Large intestine (tissue), 12 donors: ENCODE measurements at places on chromosomes 5 and 9. TPM values are rescaled to one million over a fixed set of nuclear protein-coding genes. Genes with fewer than 3 reads are reported as not detected.

Gene ISOC1
- polyA plus RNA-seq, result 65.4 TPM

Gene PKD2L2
- 0.15 TPM for polyA plus RNA-seq

Gene BHMT2
- polyA plus RNA-seq, result 2.8 TPM

Gene SEMA5A
- polyA plus RNA-seq, result 11.9 TPM

Gene WNK2
- 80.4 TPM for polyA plus RNA-seq

Gene ADAMTS2
- polyA plus RNA-seq, result 5.9 TPM

Gene OLFML2A
- 11.7 TPM for polyA plus RNA-seq

Gene DELE1
- polyA plus RNA-seq, result 123 TPM

DNA sequence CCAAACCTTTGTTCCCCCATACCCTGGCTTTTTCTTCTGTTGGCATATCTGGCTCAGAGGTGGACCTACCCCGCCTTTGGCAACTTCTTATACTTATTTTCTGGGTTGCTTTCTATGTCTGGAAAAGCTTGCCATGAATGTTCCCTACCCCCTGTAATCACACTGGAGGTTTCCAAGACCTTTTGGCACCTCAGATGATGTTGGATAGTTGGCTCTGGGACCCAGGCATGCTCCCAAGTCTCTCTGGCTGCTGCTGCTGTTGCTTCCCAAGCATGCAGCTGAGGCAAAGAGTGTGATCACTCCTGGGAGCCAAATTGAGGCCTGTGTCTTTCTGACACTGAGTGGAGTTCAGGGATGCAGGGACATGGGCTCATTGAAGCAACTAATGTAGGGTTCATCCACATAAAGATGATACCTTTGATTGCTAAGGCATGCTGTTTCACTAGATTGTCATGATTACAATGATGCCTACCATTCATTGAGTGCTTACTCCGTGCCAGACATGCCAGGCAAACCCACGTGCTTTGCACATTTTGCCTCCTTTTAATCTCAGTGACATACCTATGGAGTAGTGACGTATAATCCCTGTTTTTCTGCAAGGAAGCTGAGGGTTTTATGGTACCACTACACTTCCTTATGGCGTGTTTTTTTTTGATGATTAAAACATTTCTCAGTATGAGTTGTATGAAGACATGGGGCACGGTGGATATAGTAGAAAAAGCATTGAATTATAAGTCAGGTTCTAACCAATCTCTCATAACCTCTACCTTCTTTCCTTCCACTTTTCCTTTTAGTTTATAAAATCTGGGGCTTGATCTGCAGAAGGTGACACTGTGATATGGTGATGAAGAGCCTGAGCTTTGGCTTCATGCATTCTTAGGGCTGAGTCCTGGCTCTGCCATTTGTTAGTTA is 73.1 kb downstream of the ARHGAP26 start:
- no peaks in the 10 kb centered on the region for H3K36me3 ChIP-seq
- no peaks in the 10 kb centered on the region for H3K27me3 ChIP-seq
- peaks cover 18% of the 10 kb centered on the region for H3K4me1 ChIP-seq
- DNase-seq, result no peak
- H3K4me3 ChIP-seq, result no peak overlapping the region

DNA sequence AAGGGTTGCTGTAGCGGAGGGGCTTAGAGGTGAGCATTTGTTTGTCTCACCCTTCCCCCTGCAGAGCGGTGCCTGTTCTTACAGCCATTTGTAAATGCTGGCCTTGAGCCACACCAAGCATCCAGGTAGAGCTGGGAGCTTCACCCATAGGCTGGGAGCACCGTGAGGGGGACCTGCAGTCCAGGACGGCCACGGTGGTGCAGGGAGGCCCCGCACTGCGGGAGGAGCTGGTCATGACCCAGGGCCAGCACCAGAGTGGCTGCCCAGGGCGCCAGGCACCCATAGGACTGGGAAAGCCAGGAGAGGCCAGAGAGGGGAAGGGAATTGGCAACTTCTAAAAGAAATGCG is 197.3 kb upstream of the ADAMTS16 start:
- H3K27me3 ChIP-seq, result no peaks in the 10 kb centered on the region
- no peaks in the 10 kb centered on the region for H3K4me1 ChIP-seq
- no peaks in the 10 kb centered on the region for H3K36me3 ChIP-seq

GRCh38 chr9:81031422-81032029 is 657.8 kb downstream of the TLE1 start:
- DNase-seq, result no peak
- no peaks in the 10 kb centered on the region for H3K27me3 ChIP-seq
- H3K4me3 ChIP-seq, result no peak overlapping the region
- H3K27ac ChIP-seq, result no peak overlapping the region
- H3K36me3 ChIP-seq, result no peaks in the 10 kb centered on the region
- no peaks in the 10 kb centered on the region for H3K4me1 ChIP-seq

GRCh38 chr5:105968981-105969380 is 1701.8 kb downstream of the EFNA5 start:
- H3K4me3 ChIP-seq, result no peak overlapping the region
- H3K27ac ChIP-seq, result no peak overlapping the region
- DNase-seq, result no peak
- no peaks in the 10 kb centered on the region for H3K27me3 ChIP-seq
- H3K4me1 ChIP-seq, result no peaks in the 10 kb centered on the region

GRCh38 chr5:96315431-96315830 is 117.6 kb downstream of the PCSK1 start:
- DNase-seq, result no peak
- no peaks in the 10 kb centered on the region for H3K27me3 ChIP-seq
- no peak overlapping the region for H3K4me3 ChIP-seq
- no peak overlapping the region for H3K27ac ChIP-seq
- H3K4me1 ChIP-seq, result peaks cover 5% of the 10 kb centered on the region
- no peaks in the 10 kb centered on the region for H3K36me3 ChIP-seq

GRCh38 chr9:86614871-86615849 is 260.9 kb upstream of the TUT7 start:
- H3K4me1 ChIP-seq, result no peaks in the 10 kb centered on the region
- DNase-seq, result no peak
- no peak overlapping the region for H3K27ac ChIP-seq
- H3K36me3 ChIP-seq, result no peaks in the 10 kb centered on the region
- no peak overlapping the region for H3K4me3 ChIP-seq
- no peaks in the 10 kb centered on the region for H3K27me3 ChIP-seq

DNA sequence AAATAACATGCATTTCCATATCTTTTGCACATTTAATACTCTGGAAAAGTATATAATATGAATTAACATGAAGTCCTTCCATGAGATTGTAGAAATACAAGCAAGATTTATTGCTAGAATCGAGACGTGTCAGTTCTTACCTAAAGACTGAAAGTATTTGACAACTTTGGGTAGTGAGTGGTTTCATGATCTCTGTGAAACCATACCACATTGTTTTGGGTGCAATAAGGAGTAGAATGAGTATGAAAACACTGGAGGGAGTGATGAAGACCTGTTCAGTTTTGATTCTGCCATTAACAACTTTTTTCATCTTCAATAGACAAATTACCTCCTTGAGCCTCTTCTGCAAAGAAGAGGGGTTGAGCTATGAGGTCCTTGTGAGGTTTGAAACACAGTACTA is 133.7 kb downstream of the NUDT12 start:
- no peaks in the 10 kb centered on the region for H3K4me1 ChIP-seq
- H3K4me3 ChIP-seq, result no peak overlapping the region
- H3K27ac ChIP-seq, result no peak overlapping the region
- no peaks in the 10 kb centered on the region for H3K27me3 ChIP-seq

GRCh38 chr5:114407783-114408182 is 45.9 kb downstream of the KCNN2 start:
- H3K4me3 ChIP-seq, result no peak overlapping the region
- no peak overlapping the region for H3K27ac ChIP-seq
- no peak for DNase-seq

DNA sequence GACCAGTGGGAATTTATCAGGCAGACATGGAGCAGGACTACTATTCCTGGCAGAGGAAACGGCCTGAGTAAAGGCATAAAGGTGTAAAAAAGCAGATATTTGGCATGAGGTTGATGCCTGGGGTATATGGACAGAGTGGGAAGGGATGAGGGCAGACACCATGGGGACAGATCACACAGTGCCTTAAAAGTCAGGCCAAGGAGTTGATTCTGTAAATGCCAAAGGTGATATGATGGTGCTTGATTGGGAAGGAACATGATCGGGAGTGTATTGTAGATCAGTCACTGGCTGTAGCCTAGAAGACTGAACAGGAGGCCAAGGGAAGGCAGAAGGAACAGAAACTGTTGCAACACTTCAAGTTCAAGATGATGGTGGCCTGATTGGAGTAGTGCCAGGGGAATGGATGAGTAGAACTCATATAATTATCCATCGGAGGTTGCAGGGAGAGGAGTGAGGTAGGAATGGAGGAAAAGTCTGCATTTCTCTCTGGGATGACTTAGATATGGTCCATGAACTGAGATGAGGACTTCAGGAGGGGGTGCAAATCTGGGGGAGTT is 594.3 kb upstream of the KLF4 start:
- H3K27me3 ChIP-seq, result no peaks in the 10 kb centered on the region
- H3K27ac ChIP-seq, result no peak overlapping the region
- H3K36me3 ChIP-seq, result no peaks in the 10 kb centered on the region
- no peak for DNase-seq
- H3K4me1 ChIP-seq, result no peaks in the 10 kb centered on the region

GRCh38 chr5:28328681-28329080 is 1290.3 kb upstream of the CDH9 start:
- no peak overlapping the region for H3K4me3 ChIP-seq
- DNase-seq, result no peak
- no peak overlapping the region for H3K27ac ChIP-seq
- H3K36me3 ChIP-seq, result no peaks in the 10 kb centered on the region
- H3K27me3 ChIP-seq, result no peaks in the 10 kb centered on the region

DNA sequence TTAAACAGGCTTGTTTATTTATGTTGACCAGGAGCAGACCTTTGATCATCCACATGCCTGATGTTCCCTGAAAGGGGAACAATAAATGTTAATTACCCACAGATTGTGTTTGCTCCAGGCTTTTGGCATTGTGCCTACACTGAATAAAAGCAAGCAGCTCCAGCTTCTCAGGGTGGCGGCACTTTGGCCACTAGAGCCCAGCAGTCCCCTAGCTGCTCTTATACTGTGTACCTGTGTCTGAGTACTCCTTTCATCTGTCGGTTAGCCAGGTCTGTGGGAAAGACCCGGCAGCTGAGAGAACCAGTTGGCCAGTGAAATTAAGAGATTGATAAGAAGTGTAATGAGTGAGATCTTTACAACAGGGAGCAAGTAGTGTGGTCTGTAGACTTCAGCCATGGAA is 254.8 kb upstream of the FTMT start:
- H3K4me1 ChIP-seq, result no peaks in the 10 kb centered on the region
- no peak for DNase-seq
- no peak overlapping the region for H3K27ac ChIP-seq
- no peaks in the 10 kb centered on the region for H3K27me3 ChIP-seq
- H3K4me3 ChIP-seq, result no peak overlapping the region
- H3K36me3 ChIP-seq, result no peaks in the 10 kb centered on the region

DNA sequence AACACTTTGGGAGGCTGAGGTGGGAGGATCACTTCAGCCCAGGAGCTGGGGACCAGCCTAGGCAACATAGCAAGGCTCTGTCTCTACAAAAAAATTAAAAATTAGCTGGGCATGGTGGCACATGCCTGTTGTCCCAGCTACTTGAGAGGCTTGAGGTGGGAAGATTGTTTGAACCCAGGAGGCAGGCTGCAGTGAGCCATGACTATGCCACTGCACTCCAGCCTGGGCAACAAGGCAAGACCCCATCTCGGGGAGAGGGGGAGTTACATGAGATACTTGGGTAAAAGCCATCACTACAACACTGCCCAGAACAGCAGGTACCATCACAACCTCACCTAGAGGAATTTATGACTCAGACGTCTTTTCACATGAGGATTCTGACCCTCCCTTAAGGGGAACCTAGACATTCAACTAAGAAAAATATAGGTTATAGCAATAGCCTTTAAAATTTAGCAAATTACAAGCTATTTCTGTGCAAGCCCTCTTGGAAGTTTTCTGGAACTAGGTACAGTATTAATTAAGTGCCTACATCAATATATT is 143.5 kb downstream of the NFIB start:
- no peak overlapping the region for H3K4me3 ChIP-seq
- no peaks in the 10 kb centered on the region for H3K4me1 ChIP-seq
- DNase-seq, result no peak
- H3K36me3 ChIP-seq, result no peaks in the 10 kb centered on the region
- H3K27ac ChIP-seq, result no peak overlapping the region
